ENCODE measurements at places on chromosomes 7 and 10.

DNA sequence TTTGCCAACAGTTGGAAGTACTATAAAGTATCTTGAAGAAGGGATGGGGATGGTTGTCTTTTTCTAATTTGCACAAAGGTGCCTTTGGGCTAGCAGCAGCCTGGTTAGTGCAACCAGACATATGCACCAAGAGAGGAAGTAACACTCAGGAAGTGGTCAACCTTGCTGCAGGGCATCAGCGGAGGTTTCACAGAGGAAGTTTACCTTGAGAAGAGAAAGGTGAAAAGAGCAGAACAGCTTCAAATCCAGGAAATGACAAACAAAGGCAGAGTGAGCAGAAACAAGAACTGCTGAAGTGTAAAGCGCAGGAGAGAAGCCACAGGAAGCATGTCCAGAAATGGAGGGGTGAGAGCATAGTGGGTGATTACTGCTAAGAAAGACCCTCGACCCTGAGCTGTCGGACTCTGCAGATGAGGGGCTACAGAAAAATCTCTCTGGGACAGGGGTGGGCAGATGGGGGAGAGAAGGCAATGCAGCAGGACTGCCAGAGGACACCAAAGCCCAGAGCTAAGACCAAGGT lies 66.9 kb downstream of the STK17A start:
- DNase-seq, result no peak

DNA sequence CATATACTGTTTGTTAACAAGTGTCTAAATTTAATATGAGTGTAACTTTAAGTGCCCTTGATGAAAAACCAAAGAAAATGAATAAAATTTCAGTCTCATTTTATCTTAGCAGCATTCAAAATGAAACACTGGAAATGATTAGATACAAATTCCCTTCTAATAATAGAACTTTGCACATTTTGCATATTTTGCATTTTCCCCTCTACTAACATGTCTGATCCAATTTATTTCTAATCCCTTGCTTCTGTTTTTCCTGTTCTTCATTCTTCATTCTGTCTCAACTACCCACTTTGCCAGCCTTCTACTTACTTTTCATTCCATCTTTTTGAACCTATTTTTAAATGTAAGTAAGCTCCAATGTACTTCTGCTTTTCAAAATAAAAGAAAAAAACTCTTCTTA lies 42.7 kb upstream of the SEMA3D start:
- no peak for DNase-seq

DNA sequence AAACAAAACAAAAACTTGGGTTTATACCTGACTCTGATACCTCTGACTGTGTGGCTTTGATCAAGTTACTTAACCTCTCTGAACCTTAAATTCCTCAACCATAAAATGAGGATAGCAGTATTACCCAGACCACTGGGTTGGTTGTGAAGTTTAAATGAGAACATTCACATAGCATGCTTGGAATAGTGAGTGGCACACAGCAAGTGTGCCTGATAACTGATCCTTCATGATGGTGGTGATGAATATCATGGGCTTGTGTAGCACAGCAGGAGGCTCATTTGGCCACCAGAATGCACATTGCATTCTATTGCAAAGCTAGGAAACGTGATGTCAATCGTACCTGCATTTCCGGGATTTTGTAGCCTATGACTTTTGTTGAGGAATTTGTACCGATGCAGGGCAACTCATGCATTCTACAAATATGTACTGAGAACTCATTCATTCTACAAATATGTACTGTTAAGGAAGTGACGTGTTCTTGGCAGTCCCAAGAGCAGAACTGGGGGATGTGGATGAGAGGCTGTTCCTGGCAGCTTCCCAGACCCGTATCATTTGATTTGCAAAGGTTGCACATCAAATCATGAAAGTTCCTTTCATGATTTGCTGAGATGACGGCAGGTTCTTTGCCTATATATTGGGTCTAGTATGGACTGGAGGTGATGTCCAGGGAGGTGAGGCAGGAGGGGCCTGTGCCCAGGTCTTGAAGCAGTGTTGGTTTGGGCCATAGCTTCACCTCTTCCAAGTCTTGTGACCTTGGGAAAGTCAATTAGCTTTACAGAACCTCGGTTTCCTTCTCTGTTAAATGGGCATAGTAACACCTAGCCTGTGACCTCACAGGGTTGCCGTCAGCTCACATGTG lies 94.6 kb upstream of the SMNDC1 start:
- DNase-seq, result peak; percentile 77

GRCh38 chr10:129541200-129541599 lies 74.2 kb downstream of the MGMT start:
- no peak for DNase-seq

DNA sequence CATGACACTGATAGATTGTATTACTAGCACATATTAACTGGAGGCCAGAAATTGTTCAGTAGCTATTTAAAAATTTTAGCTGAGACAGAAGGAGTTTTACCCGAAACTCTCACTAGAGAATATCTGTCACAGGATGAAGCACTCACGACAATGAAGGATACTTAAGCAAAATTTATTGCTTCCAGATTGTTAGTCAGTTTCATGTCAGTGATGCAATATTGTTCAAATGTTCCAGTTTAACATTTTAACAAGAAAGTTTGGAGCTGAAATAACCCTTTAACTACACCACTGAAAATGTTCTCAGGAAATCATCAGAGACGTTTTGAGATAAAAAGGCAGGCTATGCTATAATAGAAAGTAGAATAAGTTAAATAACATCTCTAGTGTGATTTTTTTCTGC lies 15.0 kb upstream of the CADPS2 start:
- no peak for DNase-seq

DNA sequence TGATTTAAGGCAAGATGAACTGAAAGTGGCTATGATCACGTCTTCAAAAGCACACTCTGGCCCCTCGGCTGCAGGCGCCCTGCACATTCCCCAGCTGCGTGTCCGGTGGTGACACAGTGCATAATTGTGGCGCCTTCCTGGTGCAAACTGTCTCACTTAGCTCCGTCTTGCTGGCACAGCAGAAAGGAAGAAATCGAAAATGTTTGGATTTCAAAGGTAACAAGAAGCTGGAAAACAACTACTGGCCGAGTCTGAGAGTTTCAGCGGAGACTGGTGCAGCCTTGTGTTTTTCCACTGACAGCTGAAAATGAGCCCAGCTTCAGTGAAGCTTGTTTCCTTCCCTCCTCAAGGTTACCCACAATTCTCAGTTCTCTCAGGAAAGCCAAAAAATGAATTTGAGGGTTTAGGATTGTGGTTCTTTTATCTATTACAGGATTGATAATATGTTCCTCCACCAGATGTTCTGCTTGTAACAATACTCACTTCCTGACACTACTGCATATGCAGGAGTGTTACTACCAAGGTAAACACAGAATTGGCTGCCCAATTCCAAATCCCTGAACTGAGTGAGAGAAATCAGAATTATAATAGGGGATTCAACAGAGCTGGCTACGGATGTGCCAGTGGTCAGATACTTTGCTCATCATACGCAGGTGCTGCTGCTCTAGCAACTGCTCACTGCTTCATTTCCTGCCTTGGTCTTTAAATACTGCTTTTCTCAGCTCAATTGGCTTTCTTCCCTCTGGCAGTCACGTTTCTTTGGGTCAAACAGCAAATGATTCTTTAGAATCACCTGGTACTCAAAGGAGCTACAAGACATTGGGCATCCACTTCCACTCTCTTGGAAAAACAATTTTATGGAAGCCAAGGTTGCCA lies 63.7 kb downstream of the TRUB1 start:
- no peak for DNase-seq

DNA sequence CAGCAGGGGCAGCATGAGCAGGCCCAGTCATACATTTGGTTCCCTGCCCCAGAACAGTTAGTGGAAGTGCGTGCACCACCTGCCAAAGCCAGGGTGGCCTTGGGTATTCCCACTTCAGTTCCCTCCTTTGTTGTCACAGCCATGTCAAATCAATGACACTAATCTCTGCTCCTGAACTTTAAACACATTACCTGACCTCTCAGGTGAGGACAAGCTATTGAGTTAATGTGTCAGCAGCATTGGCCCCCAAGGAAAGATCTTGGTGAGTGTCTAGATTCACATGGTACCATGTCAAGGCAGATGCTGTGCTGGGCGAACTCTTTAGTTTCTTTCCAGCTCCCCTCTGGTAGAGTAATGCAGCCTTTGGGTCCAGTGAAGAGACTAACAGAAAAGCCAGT lies 2.1 kb downstream of the CYP3A5 start:
- DNase-seq, result no peak

DNA sequence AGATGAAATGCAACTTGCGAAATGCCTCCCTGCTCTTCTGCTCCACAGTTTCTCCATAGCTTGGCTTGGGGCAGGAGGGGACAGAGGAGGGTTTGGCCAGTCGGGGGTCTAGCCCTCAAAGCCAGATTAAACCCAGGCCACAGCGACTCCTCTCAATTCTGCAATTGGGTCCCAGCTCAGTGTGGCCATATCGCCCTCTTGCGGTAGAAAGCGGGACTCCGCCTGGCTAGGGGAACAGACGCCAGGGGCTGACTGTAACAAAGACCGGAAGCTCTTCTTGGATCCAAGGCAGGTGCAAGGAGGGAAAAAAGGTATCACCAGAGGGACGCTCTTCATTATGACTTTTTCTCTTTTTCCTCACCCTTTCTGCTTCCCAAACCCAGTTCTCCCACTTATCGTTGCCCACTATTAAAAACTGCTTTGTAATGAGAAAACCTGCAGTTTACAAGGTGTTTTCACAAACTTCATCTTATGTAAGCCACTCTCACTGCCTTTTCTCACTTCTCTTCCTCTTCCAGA lies 36.6 kb upstream of the TNPO3 start:
- no peak for DNase-seq

- DNase-seq, result peak; percentile 19
Observed at GRCh38 chr7:55432939-55433784, 68.0 kb downstream of the LANCL2 start.

- no peak for DNase-seq
Observed at GRCh38 chr10:100575585-100576281, 40.0 kb downstream of the HIF1AN start.

GRCh38 chr10:118968482-118968881 lies 61.0 kb upstream of the NANOS1 start:
- DNase-seq, result no peak

DNA sequence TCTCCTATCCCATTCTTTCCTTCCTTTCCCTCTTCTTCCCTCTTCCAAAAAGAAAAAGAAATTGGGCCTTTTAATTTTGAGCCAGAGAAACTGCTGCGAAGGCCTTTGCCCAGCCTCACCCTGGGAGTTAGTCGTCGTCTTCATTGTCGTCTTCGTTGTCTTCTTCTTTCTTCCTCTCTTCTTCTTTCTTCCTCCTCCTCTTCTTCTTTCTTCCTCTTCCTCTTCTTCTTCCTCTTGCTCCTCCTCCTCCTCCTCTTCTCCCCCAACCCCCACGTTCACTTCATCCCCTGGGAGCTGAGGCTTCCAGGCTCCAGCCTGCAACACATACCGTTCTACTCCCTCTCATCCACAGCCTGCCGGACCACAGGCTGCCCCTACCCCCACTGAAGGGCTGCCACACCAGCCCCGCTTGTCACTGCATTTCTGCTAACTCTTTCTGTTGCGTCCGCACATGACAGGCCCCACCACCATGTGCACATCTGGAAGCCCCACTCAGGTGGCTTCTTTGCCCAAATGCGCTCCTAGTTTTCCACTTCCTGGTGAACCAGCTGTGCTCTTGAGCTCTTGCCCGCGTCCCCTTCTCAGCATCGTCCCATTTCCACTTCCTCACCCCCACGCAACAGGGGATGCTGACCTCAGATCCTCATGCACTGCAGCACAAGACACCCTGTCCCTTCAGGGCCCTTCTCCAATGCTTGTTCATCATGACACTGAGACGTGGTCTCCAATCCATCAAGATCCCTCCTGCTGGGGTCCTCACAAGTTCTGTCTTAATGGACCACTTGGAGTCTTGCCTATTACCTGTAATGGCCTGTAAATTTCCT lies 94.9 kb upstream of the SH2B2 start:
- DNase-seq, result no peak

DNA sequence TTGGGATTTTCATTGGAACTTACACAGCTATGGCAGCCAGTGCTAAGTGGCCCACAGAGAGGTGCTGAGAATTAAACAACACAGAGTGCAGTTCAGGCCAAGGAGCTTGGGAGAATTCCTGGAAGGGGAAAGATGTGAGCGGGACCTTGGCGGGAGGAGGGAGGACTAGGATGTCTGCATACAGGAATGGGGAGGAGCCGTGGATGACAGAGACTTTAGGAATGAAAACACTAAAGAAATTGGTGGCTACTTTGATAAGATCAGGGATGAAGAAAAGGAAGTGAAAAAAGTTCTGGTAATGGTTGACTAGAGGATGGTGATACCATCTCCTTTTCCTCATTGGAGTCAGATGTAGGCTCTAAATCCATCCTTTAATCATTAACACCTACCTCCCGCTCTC lies 234.2 kb upstream of the FZD8 start:
- DNase-seq, result no peak

- DNase-seq, result peak; percentile 45
Observed at GRCh38 chr7:156949541-156950380, at the start of gene NOM1. Gene NOM1, plus strand, starts transcription at chr7:156949712. Its CDS starts 26 bp downstream, at chr7:156949738.

DNA sequence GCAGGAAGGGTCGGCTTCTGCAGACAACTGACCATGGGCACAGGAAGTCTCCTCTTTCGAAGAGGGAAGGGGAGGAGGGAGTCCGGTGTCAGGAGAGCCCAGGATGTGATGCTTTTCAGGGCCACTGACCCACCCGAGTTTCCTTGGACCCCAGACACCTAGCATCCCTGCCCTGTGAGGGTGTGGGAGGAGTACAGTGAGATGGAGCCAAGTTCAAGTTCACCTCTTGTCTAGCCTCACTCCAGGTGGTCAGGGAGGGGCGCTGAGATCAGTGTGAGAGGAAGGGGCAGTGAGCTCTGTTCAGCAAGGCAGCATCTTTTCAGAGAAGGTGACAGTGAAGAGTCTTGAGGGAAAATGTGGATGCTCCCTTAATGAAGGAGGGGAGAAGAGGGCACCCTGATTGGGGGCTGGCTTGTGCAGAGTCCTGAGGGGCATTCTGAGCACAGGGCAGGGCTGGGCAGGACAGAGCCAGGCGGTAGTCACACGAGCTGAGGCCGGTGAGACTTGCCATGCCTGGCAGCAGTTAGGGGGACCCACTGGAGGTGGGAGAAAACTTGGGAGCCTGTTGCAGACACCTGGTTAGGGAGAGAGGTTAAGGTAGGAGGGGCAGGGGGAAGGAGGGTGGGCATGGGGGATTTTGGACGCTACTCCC lies 49.7 kb downstream of the ADCY1 start:
- DNase-seq, result no peak

- no peak for DNase-seq
Observed at GRCh38 chr10:75089634-75090033, 21.8 kb upstream of the SAMD8 start.

Measured in AG09319 (cell line).